ENCODE measurements at places on chromosomes 2 and 18.

GRCh38 chr2:109253217-109253616 lies 124.2 kb downstream of the SH3RF3 start:
- no peak for DNase-seq

GRCh38 chr2:126664234-126664633 lies 8.3 kb downstream of the GYPC start:
- DNase-seq: no peak

DNA sequence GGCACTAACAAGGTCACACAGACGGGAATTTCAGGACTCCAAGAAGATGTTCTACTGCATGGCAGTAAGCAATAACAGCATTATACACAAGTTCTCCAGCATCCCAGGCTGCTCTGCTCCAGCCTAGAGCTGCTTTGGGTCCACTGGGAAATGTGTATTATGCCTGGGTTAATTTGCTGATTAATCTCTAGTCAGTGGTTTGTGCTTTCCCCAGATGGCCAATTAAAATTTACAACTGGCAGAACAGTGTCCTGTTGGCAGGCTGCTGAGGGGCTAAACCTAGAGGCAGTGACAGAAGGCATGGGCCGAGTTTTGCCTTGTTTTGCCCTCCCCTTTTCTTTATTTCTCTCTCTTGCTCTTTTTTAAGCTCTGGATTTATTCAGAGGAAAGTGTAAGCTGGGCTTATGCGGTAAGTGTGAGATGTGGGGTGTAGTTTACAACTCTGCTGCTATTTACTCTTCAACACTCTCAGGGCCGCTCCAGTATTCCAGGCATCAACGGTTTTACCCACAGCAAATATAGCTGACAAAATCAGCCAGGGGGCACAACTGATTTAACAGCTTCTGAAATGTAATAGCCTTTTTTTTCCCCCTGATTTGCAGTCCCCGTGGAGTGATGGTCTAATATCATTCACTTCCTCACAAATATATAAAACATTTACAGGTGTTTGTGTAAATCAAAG lies 348.0 kb downstream of the GPD2 start:
- no peak for DNase-seq

DNA sequence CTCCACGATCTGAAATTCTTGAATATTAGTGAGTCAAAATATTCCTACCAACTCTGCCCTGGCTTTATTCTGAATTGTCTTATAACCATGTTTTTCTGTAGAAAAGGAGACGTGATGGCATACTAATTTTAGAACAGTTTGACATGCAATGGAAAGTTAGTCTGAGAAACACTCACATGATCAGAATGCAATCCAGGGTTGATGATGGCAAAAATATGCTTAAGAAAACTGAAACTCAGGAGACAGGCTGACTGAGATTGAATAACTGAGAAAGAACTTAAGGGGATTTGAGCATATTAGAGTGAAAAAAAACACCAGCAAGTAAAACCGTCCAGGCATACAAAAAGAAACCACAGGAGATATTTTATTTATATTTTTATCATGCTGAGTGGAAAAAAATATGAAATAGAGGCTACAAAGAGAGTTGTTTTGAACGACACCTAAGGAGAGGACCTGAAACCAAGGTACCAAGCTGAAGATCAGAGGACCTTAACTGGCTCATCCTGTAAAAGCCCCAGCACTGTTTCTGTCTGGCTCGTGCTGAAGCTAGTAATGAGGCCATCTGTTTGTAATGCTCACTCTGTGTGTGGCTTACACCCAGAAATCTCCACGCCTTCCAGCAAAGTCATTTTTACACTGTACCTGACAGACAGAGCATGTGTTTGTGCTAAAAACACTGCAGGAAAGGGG lies 437.2 kb upstream of the PKDCC start:
- DNase-seq: no peak

- no peak for DNase-seq
Observed at GRCh38 chr2:232319067-232319802, 59.3 kb upstream of the ALPP start.

DNA sequence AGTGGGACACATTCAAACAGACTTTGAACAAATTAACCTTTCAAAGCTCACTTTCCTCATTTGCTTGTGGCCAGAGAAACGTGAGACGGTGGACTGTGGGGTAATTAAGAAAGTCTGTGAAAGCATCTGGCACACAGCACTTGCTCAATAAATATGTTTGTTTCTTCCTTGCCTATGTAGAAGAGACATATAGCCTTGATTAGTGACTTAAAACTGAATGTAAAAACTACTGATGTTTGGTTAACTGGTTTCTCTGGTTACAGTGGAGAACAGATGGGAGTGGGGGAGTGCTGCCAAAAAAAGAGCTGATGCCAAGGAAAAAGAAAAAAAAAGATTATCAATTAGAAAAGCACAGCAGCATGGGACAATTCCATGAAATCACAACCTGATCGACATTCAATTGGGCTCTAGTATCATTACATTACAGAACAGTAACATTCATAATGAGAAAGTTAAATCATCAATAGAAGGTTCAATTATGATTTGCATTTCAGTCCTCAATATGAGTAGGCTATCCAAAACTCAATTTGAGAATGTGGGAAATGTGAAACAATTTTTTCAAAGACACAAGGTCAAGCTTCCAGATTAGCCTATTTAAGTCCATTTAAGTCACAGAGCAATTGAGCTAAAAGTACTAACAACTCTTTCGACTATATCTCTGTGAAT lies 14.7 kb downstream of the CUL3 start:
- no peak for DNase-seq

GRCh38 chr2:189802396-189802912 lies 18.2 kb downstream of the PMS1 start:
- DNase-seq: no peak

DNA sequence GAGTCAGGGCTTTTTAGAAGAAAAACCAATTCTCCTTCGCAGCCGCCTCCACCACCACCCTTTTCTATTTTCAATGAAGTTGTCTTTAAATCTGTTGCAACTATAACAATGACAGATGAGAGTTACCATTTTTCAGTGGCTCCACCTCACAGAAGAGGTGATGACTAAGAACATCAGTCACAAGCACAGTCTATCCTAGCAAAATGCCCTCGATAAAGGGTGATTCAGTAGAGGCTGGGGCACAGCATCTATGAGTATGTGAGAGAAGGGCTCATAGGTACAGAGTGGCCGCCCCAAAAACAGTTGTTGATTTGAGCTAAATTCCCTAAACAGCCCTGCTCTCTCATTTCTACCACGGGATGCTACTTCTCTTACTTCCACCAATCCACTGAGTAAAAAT lies 310.8 kb upstream of the MGAT5 start:
- no peak for DNase-seq

DNA sequence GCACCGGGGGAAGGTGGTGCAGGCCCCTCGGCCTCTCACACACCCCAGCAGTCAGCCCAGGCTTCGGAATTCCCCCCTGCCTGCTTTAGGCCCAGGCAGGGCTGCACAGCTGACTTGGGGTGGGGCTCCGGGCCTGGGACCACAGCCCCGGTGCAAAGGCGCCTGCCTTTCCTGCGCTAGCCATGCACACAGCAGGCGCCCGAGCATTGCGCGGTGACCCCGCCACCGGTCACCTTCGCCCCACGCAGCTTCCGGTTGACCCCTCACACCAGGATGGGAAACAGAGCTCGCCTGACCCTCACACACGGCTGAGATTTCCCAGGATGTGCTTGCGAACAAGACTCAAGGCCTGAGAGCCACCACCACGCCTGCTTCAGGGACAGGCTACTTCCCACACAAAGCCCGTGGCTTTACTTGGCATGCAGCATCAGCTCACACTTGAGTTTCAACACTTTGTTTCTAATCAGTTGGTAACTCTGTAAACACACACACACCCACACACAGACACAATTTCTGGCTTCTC lies 46.0 kb downstream of the SLC66A2 start:
- DNase-seq: no peak

- no peak for DNase-seq
Observed at GRCh38 chr2:105827351-105828096, 82.8 kb downstream of the NCK2 start.

- no peak for DNase-seq
Observed at GRCh38 chr2:185658750-185659149, 79.9 kb upstream of the FSIP2 start.

DNA sequence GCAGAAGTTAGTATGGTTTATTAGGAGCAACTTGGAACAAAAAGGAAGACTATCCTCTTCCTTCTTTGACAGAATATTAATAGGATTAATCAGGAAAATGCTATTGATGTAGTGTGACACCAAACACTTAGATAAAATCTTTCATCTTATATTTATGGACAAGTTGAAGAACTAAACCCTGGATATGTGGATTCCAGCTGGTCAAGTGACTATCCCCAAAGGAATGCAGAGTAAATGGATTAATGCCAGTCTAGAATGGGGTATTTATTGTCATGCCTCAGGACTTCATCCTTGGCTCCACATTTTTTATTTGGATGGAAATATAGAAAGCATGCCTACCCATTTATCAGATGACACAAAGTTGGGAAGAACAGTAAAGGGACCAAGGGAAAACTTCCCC lies 124.0 kb upstream of the TTC39C start:
- no peak for DNase-seq

- no peak for DNase-seq
Observed at GRCh38 chr2:8684540-8684877, 2.7 kb downstream of the ID2 start.

Measured in naive B cell (primary cell).